ENCODE measurements at places on chromosomes 16 and 17. TPM values are rescaled to one million over a fixed set of nuclear protein-coding genes. Genes with fewer than 3 reads are reported as not detected.

CRYBA1 gene
- total RNA-seq, result not detected

ZSCAN32 gene
- 18.2 TPM for total RNA-seq

ALOX12B gene
- total RNA-seq, result 0.64 TPM

DRC3 gene
- total RNA-seq, result not detected

HID1 gene
- not detected for total RNA-seq

BAIAP3 gene
- 0.45 TPM for total RNA-seq

DHX40 gene
- total RNA-seq, result 18.0 TPM

ITGAD gene
- total RNA-seq, result 0.23 TPM

CES4A gene
- 11.7 TPM for total RNA-seq

ORC6 gene
- total RNA-seq, result 59.0 TPM

PLCG2 gene
- 62.5 TPM for total RNA-seq

ABCA9 gene
- total RNA-seq, result not detected

ABCA10 gene
- 0.82 TPM for total RNA-seq

SLC16A5 gene
- 2.3 TPM for total RNA-seq

SSTR5 gene
- not detected for total RNA-seq

GPR179 gene
- 0.02 TPM for total RNA-seq

GDPD3 gene
- total RNA-seq, result 19.5 TPM

SMARCD2 gene
- total RNA-seq, result 151 TPM

CES5A gene
- not detected for total RNA-seq

SCN4A gene
- not detected for total RNA-seq

GPRC5B gene
- not detected for total RNA-seq

IL17C gene
- total RNA-seq, result 0.29 TPM

ASPA gene
- total RNA-seq, result not detected
